ENCODE measurements at places on chromosomes 16 and 17.

DNA sequence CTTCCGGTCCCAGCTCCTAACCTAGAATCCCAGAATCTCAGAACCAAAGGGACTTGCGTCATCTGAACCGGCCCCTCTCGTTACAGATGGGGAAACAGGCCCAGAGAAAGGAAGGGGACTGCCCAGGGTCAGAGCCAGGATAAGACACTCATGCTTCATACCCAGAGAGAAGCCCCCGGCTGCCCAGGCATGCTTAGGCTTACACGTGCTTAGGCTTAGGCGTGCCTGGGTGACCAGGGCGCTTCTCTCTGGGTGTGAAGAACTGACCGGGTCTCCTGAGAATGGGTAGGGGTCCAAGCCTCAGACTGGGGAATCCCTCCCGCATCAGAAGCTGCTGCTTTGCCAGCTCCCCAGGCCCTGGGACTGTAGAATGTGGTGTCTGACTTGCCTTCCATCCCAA lies 29.9 kb upstream of the DNAI2 start:
- DNase-seq: no peak

- no peak for DNase-seq
These were observed 7.3 kb downstream of the FLCN start for GRCh38 chr17:17229416-17230384.

GRCh38 chr17:42920922-42921321 lies 20.3 kb downstream of the G6PC1 start:
- DNase-seq: peak; percentile 79

- no peak for DNase-seq
These were observed 2.7 kb upstream of the ALDH3A1 start for GRCh38 chr17:19750835-19751234.

GRCh38 chr16:82157836-82158235 lies 12.2 kb downstream of the MPHOSPH6 start:
- no peak for DNase-seq

DNA sequence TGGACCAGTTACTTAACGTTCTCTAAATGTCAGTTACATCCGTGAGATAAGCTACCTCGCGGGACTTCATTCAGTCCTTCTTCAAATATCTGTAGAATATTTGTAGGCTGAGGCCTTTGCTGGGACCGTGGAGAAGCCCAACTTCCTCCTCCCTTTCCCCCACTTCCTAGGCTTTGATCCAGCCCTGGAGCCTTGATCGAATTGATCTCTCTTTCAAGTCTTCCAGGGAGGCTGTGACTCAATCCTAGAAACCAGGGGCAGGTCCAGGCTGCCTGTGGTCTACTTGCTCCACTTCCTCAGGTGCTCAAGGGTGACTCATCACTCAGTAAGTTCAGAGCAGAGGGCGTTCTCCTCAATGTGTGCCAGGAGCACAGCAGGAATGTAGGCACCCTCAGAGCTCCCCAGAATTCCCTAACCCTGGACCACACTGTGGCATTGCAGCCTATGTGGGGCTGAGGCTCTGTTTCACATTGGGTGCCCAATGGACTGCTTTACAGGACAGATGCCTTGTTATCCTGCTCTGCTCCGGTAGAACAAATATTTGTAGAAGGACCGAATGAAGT lies 11.2 kb upstream of the CEP20 start:
- DNase-seq: no peak

DNA sequence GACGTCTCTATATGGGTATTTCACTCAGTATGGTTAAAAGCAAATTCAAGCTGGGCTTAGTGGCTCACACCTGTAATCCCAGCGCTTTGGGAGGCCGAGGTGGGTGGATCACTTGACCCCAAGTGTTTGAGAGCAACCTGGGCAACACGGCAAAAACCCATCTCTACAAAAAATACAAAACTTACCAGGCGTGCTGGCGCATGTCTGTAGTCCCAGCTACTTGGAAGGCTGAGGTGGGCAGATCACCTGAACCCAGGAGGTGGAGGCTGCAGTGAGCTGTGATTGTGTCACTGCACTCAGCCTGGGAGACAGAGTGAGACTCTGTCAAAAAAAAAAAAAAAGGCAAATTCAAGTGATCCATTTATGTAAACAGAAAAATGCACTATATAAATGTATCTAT lies 1.3 kb upstream of the TNFRSF17 start:
- no peak for DNase-seq

GRCh38 chr16:86651013-86651627 lies 72.8 kb downstream of the FOXL1 start:
- DNase-seq: no peak

DNA sequence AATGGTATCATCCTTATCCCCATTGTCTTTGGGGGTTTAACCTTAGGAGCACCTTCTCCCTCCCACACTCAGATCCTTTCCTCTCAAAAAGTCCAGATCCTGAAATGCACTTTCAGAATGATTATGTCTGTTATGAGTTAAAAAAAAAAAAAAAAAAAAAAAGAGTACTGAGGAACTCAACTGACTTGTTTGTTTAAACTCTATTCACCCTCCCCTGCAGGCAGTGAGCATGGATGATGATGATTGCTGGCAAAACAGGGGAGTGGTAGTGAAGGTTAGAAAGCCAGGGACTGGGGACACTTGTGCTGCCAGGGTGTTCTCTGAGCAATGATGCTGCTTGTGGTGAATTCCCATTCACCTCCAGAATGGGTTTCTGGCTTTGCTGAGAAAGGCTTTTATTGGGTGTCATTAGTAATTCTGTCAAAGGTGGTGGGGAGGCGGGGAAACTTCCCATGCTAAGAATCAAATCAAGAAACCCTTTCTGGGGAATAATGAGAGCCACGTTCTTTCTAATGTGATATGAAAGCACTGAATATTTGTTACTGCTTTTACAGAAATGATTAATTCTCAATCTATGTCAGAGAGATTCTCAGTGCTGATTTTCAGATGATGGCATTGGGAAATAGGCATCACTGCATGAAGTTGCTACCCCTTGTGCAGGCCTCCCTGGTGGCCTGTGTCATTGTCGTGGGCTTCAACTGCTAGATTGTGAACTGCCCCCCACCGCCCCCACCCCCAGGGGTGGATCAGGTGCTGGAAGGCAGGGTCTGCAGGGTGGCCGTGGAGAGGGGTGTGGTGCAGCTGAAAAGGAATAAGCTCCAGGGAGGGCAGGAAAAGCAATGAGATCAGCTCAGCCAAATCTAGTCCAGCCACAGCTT lies 14.1 kb downstream of the CCL4 start:
- DNase-seq: no peak

DNA sequence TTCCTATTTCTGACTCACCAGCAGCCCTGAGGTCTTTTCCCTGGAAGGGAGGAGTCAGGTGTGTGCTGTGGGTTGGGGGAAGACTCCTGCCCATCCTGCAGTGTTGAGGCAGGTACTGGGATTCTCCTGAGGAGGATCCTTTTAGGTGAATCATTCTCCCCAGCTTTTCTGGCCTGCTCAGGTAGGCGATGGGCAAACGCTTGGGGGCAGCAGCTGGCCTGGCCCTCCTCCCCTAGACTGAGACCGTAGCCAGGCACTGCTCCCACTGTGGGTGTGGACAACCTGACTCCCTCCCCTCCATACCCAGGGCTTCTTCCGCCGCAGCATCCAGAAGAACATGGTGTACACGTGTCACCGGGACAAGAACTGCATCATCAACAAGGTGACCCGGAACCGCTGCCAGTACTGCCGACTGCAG lies 15.1 kb downstream of the GJD3 start:
- no peak for DNase-seq

All from NCI-H774 (cell line).